Right ventricle myocardium inferior (tissue), 1 donor: ENCODE measurements at places on chromosomes 1 and 21.

GRCh38 chr1:233975486-233975885 is 71.0 kb downstream of the SLC35F3 start:
- no peak for DNase-seq

- no peak for DNase-seq
Measured at GRCh38 chr1:147039916-147040315, 101.8 kb downstream of the NBPF12 start.

DNA sequence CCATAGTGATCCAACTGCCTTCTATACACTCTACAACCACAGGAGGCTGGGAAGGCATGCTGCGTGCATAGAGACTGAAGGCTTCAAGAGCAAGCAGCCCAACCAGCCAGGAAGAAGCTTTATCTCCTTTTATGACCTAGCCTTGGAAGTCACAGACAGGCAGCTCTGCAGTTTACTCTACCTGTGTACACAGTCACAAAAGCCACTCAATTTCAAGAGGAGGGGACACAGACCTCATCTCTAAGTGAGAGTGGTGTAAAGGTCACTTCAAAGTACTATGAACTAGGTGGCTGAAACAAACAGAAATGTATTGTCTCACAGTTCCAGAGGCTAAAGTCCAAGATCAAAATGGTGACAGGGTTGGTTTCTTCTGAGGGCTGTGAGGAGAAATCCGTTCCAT is 69.6 kb upstream of the GJB5 start:
- no peak for DNase-seq

DNA sequence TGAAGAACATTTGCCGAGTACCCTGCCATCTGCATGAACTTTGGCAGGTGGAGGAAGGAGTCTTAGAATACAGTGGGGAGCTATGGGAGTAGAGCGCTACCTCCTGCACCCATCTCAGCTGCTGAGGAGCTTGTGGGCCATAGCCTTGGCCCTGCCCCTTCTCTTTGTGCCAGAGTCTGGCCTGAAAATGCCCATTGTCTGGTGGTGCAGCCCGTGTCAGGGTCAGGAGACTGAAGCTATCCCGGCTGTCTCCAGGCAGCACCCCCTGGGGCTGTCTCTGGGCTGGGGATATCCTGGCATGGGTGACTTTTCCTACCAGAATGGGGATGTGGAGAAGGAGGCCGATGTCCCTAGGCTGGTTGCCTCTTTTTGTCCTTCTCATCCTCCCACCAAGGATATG is 7.3 kb downstream of the IPO13 start:
- no peak for DNase-seq

DNA sequence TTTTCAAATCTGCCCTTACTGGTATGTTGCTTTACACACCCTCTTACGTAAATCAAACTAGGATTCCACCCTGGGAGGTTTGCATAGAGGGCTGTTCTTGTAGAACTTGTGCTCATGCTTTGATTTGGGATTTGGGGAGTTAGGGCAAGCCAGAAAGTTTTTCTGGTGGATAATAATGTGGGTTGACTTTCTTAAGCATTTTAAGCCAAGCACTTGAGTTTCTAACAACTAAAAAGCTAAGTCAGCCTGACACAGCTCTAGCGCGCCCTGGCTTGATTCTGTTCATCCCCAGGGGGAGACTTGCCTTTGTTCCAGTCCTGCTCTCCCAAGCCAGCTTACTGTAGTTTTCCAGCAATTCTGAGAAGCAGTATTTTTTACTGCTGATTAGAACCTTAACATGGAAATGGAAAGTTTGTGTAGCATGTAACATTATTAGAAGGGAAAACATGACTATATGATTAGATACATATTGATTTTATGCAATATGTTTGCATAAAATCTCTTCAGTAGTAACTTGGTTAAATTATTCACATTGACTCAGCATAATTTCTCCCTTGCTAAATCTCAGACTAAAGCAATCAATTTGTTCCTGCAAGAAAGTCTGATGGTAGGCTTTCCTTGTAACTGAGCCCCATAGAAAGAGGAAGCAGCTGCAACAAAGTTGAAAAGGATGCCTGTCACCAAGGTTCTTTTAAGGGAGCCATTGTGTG is 11.0 kb upstream of the PGD start:
- DNase-seq: peak; percentile 70

- no peak for DNase-seq
Measured at GRCh38 chr21:39221282-39221996, 38.2 kb upstream of the PSMG1 start.

DNA sequence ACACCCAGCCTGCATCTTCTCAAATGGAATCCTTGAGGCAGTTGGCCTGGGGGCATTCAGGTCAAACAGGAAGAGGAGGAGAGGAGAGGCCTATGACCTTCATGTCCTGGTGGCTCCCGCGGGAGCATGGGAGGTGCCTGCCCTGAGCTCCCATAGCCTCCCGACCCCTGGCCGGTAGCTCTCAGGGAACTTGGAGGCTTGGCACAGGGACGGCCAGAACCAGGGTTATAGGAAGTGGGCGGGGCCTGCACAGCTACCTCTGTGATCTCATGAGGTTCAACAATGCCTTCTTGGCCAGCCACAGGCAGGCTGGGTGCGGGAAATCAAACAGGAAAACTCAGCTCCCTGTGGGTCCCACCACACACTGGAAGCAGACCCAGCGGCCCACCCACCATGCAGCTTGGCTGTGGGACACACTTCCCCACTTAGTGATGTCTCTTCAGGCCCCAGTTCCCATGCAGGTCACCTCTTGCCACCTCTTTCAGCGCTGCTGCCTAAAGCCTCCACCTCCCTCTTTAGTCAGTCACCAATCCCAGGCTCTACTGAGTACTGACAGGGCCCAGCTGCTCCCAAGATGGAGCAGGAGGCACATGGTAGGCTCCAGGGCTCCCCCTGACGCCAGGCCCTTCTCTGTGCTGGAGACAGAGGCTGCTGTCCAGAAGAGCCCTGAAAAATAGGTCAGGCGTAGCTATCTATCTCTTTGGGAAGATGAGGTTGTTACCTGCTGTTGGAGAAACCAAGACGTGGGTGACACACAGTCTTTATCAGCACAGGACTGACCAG is at the start of gene SLFNL1:
Gene SLFNL1 (minus strand): TSS at position 200 of the 783 bp plus-strand sequence. CDS start 1,065 bp downstream, outside the sequence.
- no peak for DNase-seq

GRCh38 chr1:110394493-110394820 is 3.6 kb upstream of the SLC16A4 start:
- DNase-seq: no peak

DNA sequence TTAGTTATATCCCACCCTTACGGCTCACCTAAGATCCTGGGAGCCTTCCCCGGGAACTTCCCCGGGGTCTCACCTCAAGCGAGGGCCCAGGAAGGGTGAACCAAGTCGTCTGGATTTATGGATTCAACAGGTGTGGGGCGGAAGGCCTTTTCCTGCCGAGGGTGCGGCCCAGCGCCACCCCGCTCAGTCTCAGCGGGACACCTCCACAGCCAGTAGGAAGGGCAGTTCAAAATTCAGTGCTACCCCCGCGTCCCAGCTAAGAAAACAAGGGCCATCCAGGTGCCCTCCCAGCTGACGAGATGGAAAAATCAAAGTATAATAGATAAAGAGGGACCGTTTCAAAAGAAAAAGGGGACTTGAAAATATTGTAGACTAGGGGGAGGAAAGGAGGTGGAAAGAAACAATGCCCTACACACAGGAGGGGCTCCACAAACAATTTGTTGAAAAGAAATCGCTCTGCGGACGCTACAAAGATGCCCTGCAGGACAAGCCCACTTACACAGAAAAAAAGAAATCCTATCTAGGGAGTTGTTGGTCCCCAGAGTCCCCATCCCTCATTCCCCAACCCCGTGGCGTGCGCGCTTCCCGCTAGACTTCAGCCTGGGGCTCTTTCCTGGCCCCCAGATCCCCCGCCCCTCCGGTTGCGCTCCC is 1.3 kb downstream of the SLC2A1 start:
- no peak for DNase-seq

DNA sequence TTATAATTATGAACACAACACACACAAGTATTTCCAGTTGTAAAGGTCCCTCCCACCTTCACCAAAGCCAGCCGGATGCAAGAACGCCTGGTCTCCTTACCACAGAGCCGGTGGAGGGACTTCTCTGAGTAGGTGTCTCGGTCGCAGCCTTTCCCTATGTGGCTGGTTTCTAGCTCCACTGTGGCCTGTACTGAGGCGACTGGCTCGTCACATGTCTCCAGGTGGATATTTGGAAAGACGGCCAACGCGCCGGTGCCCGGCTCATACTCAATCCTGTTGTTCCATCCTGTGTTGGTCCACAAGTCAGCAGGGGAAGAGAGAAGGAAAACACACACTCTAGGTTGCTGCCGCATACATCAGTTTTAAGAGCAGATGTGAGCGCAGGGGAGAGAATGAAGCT is 74.4 kb downstream of the CLSTN1 start:
- no peak for DNase-seq

DNA sequence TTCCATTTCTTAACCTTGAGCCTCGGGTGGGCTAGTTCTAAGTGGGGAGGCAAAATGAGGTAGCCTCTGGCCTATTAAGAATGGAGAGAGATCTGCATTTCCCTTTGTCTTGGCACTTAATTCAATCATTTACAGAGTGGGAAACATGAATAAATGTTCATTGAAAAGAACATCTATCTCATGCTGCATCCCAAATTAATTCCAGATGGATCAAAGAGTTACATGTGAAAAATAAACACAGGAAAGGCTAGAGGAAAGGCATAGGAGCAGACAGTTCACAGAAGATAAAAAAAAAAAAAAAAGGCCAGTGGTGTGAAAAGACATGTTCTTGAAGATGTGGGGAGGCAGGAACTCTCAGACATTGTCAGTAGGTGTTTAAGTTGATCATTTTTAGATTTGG is 35.7 kb upstream of the EPS8L3 start:
- no peak for DNase-seq

- DNase-seq: no peak
Measured at GRCh38 chr1:229272164-229273158, 1.6 kb downstream of the RAB4A start.

DNA sequence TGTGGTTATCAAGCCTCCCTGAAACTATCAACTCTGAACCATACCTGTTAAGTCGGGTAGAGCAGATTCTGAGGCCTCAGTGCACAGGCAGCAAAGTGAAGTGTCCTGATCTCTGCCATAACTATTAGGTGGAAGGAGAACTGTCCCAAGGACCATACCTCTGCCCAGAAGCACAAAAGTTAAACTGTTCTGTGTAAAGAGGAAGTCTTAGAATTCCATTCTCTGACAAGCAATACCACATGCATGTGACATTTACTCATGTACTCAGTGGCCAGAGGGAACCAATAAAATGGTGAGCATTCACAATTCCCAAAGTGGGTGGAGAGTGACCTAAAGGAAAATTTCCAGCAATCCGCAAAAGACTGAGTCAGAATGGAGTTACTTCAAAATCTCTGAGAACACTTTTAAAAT is 61.0 kb downstream of the TOR3A start:
- DNase-seq: no peak

DNA sequence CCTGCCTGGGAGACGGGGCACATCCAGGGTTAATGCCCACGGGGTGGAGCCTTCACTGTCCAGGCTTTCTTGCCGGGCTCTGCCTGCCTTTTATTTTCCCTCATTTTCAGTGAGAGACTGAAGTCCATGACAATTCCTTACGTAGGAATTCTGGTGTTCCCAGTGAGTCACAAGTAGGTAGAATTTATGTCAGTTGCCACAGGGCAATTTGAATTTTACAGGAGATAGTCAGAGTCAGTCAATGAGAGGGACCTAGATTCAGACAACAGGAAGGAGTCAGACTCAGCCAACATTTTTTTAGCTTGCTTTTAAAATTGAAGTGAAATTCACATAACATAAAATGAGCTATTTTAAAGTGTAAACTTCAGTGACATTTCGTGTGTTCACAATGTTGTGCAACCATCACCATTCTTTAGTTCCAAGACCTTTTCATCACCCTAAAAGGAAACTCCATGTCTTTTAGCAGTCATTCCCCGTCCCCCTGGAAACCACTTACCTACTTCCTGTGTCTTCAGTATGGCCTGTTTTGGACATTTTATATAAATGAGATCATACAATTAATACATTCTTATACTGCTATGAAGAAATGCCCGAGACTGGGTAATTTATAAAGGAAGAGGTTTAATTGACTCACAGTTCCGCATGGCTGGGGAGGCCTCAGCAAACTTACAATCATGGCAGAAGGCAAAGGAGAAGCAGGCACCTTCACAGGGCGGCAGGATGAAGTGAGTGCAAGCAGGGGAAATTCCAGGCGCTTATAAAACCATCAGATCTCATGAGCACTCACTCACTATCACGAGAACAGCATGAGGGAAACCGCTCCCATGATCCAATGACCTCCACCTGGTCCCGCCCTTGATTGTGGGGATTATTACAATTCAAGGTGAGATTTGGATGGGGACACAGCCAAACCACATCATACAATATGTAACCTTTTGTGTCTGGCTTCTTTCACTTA is 14.6 kb downstream of the AJAP1 start:
- DNase-seq: no peak

GRCh38 chr1:67589519-67590233 is 95.3 kb upstream of the GADD45A start:
- DNase-seq: no peak

GRCh38 chr1:58572690-58573089 is 4.4 kb downstream of the TACSTD2 start:
- DNase-seq: no peak

- no peak for DNase-seq
Measured at GRCh38 chr1:194473766-194474165, 1287.4 kb upstream of the B3GALT2 start.

DNA sequence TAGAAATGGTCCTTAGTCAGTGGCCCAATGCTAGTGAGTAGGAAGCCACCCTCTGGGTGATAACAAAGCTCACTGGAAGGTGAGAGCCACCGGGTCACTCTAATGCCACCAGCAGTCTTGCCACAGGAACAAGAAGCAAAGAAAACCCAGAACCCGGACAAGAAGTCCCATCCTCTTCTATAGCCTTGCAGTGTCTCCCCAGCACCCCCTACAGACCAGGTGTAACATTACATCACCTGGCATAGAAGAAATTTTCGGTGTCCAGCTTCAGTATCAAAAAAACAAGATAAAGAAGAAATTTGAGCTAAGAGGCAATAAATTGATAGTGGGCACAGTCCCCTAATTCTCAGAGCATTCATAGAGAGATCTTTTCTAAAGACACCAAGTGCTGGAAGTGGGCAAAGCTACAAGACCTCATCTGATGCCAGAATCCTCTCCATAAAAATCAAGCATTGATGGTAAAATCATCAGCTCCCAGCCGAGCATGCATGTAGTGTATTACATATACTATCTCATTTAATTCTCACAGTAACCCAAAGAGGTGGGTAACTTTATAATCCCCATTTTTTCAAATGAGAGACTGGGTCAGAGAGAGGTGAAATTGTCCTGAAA is 491.0 kb downstream of the MATN1 start:
- DNase-seq: no peak

DNA sequence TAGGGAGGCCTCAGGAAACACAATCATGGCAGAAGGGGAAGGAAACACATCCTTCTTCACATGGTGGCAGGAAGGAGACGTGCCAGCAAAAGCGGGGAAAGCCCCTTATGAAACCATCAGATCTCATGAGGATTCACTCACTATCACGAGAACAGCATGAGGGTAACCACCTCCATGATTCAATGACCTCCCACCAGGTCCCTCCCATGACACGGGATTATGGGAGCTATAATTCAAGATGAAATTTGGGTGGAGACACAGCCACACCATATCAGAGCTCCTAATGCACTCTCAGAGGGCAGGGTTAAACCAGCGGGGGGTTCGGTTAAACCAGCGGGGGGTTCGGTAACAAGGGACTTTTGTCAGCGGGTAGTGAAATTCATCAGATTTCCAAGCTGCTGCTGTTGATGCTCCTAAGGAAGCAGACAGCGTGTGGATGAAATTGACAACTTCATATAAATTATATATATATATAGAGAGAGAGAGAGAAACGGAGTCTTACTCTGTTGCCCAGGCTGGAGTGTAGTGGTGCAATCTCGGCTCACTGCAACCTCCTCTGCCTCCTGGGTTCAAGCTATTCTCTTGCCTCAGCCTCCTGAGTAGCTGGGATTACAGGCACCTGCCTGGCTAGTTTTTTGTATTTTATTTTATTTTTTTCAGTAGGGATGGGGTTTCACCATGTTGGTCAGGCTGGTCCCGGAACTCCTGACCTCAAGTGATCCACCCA is 4.2 kb downstream of the CSTB start:
- DNase-seq: peak; percentile 1
